ENCODE measurements at places on chromosomes 6 and 20.

- no peak for DNase-seq
Measured at GRCh38 chr20:41040855-41041254, 12.2 kb downstream of the TOP1 start.

- no peak for DNase-seq
Measured at GRCh38 chr6:108526739-108527174, 34.0 kb upstream of the FOXO3 start.

GRCh38 chr20:8996817-8997512 lies 71.9 kb upstream of the PLCB4 start:
- no peak for DNase-seq

DNA sequence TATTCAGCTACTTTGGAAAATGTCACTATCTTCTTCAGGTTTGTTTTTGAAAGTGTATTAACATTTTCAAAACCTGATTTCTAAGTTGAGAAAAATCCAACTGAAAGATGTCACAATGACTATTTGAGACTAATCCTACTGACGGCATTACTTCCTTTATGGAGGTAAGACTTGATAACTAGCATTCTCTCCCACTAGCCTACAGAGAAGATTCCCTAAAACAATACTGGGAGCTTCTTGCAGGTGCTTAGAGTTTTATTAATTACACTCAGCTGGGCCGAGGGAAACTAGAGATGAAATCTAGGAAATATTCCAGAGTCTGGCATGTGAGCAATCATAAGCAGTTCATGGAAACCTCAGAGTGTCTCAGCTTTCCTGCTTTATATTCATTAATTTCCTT lies 114.0 kb downstream of the LCA5 start:
- no peak for DNase-seq

- DNase-seq: no peak
Measured at GRCh38 chr6:133159255-133159795, 81.8 kb upstream of the EYA4 start.

DNA sequence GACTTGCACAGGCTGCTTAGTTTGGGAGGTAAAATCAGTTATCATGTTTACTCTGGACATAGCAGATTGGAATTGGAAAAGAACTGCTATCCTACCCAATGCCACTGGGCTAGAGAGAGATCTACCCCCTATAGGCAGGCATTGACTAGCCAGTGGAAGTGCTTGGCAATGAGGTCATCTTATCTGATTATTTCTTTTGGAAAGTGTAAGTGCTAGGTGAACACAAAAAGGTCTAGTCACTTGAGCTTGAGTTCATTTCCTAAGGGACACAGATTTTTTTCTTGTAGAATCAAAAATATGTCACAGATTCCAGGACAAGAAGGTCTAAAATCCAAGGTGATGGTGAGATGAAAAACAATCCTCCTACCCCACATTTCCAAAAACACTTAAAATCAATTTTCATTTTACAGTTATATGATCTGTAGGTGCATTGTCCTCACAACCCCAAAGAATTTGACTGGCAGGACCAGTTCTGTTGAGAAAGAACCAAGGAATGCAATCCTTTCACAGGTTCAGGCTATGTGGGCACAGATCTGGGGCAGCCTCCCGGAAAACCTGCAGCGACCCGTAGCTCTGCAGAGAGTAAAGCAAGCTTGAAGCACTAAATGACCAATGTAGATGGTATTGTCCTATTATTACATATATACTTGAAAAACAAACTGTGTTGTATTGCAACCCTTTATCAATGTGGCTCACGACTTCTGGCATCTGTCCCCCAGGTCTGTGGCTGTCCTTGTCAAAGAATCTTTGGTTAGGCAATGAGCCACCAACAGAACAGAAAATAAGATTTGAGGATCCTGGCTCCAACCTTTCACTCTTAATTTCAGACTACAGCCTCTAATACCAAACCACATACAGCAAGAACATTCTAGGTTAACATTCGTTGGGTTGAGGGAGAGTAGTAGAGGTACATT lies 67.3 kb upstream of the ADTRP start:
- no peak for DNase-seq

GRCh38 chr6:105545228-105545920 lies 142.5 kb upstream of the PREP start:
- DNase-seq: no peak

DNA sequence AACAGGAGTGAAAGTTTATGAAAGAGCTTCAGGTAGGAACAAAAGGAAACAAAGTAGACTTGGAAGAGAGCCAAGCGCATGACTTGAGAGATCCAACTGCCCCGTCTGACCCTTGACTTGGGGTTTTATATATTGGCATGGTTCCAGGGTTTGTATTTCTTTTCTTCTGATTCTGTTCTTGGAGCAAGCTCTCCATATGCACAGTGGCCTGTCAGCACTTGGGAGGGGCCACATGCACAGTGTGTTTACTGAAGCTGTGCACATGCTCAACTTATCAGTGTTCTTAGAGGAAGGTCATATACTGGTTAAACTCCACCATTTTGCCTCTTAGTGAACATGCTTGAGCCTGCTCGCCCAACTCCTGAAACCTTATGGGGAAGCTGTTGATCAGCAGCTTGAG lies 953.7 kb downstream of the TFAP2A start:
- DNase-seq: no peak

DNA sequence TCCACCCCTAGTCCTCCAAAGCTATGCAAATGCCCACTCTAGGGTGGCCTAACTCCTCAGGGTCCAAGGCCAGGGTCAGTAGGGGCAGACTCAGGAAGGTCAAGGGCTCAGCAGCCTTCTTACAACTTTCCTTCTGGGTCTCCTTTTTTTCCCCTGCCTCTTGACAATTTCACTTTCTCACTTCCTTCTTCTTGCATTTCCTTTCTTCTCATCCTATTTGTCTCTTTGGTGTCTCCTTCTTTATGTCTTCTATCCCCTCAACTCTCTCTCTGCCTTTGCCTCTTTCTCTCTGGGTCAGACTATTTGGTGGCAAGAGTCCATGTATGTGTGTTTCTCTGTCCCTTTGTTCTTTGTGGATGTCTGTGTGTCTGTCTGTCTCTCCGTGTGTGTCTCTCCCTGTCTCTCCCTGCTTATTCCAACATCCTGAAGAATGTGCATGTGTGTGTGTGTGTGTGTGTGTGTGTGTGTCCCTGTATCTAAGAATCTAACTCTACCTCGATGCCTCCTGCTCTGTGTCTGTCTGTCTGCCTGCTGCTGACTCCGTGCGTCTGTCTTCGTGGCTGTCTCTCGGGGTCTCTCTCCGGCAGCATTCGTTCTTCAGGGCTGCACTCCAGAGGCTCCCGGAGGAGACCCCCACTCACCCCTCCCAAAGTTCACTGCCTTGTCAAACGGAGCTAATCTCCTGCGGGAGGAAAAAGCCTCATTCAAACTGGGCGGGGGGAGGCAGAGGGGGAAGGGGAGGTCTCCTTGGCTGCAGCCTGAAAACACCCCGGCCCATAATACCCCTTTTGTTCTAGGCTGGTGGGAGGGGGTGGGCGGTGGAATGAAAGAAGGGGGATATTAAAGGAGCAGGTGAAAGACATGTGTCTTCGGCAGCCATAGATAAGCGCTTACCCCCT lies 51.7 kb upstream of the FOXP4 start:
- no peak for DNase-seq
